ENCODE measurements at places on chromosomes 3 and 15. TPM values are rescaled to one million over a fixed set of nuclear protein-coding genes. Genes with fewer than 3 reads are reported as not detected.

Gene KLF13
- total RNA-seq = 30.6 TPM

DNA sequence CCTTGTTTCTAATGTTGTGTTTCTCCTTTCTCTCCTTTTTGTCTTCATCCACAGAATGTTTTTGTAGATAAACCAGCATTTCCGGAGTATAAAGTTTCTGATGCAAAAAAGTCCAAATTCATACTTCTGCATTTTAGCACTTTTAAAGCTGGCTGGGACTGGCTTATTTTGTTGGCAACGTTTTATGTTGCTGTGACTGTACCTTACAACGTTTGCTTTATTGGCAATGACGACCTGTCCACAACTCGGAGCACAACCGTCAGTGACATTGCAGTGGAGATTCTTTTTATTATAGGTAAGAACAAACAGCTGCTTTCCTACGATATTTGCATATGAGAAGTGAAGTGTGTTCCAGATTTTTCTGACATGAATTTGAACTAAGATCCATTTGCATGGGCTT, 199.4 kb downstream of the KCNH8 start:
- peaks cover 15% of the 10 kb centered on the region for H3K36me3 ChIP-seq
- no peaks in the 10 kb centered on the region for H3K4me1 ChIP-seq
- no peak overlapping the region for H3K27ac ChIP-seq

Gene TUSC2
- total RNA-seq = 35.5 TPM

DNA sequence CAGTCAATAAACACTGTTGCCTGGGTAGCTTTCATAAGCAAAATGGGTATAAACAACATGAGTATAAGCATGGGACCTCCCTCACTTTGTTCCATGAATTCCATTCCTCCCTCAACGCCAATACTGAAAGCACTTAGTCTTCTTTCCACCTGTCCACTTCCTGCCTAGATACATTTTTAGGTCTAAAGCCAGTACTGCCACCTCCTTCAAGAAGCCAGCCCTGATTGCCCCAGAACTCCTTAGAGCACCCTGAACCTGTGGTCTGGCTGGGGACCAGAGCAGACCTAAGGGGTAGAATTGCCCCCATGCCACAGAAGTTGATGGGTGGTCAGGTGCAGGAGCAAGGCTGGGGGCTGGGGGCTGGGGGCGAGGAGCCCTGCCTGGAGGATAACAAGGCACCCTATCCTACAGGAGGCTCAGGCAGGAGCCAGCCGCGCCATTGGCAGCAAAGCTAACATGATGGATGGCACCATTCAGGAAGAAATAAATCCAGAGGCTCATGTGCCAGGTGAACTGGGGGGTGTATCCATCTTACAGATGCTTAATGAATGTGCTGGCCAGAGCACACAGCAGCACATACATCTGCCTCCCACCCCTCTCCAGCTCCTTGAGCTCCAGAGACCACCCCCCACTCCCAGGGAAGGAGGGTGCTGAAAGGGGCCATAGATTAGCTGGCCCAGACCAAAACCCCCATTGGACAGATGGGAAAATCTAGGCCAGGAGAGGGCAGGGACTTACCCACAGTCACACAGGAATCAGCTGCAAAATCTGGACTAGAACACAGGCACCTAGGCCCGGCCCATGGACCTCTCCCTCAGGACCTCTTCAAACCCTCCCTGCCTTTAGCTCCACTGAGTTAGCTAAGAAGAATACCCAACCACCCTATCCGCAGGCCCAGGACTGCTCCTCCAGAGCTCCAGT, 113.8 kb upstream of the LINGO1 start:
- DNase-seq = no peak
- H3K4me1 ChIP-seq = peaks cover 6% of the 10 kb centered on the region
- H3K4me3 ChIP-seq = no peak overlapping the region
- no peaks in the 10 kb centered on the region for H3K36me3 ChIP-seq

- H3K27ac ChIP-seq = no peak overlapping the region
- H3K36me3 ChIP-seq = no peaks in the 10 kb centered on the region
- H3K4me1 ChIP-seq = no peaks in the 10 kb centered on the region
- no peak overlapping the region for H3K4me3 ChIP-seq
- no peak for DNase-seq
These were observed 14.1 kb downstream of the LCMT2 start for GRCh38 chr15:43316016-43316970.
